GM18507 (cell line): ENCODE measurements at places on chromosomes 7 and 10.

DNA sequence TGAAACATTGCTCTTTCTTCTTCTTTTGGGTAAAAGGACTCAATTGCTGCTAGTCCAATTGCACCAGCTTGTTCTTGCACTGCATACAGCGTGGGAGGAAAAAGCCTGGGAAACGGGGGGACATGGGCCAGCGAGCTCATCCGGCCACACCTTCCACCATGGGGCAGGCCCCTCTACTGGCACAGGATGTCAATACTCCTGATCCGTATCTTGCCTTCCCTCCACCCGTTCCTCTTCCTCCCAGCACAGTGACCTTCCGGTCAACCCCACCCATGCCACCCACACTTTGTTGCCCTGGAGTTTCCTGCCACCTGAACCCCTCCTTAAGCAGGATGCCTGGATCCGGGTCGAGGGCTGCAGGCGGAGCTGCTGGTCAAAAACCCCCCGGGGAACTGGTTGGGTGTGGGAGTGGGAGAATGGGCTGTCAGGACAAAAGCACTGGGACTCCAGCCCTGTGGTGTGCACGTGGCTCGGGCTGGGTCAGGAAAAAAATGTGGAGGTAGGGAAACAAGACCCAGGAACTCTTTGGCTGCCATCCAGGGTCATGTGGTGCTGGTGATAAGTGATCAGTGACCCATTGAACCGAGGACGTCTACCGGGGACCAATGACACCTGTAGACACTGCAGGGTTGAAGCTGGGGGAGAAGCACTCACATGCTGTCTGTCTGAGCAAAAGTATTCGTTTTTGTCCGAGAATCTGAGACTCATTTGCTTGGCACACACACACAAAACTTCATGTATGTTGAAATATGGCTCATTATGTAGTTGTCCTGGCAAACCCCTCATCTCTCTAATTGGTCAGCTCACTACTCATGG, 8.1 kb downstream of the IL2RA start:
- no peak for DNase-seq

DNA sequence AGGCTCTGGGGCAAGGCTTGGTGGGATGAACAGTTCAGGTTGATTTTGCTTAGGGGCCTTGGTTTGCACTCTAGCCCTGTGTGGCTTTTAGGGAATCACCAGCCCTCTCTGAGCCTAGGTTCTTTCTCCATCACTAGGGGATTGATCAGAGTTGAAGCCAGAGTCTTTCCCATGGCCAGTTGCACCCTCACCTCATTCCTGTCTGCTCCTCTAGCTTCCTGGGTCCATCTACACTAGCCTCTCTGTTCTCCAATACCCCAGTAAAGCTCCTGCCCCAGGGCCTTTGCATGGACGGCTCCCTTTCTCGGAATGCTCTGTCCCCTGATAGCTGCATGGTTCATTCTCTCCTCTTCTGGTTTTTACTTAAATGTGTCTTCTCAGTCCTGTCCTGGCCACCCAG, 40.4 kb downstream of the SORCS3 start:
- DNase-seq, result no peak

DNA sequence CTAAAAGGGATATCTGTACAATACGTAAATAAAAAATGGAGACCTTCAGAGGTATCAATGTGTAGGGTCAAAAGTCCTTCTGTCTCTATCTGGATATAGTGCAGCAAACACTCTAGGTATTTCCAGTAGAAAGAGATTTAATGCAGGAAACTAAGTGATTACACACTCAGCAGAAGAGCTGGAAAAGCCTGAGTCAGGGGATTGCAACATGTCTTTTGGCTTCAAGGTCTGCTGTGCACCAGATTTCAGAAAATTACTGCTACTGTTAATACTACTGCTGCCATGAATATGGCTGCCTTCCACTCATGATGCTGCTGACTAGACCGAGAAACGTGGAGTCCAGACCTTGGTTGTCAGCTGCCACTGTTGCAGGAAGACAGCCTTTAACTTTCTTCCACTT, 94.9 kb upstream of the DLX6 start:
- DNase-seq, result no peak

DNA sequence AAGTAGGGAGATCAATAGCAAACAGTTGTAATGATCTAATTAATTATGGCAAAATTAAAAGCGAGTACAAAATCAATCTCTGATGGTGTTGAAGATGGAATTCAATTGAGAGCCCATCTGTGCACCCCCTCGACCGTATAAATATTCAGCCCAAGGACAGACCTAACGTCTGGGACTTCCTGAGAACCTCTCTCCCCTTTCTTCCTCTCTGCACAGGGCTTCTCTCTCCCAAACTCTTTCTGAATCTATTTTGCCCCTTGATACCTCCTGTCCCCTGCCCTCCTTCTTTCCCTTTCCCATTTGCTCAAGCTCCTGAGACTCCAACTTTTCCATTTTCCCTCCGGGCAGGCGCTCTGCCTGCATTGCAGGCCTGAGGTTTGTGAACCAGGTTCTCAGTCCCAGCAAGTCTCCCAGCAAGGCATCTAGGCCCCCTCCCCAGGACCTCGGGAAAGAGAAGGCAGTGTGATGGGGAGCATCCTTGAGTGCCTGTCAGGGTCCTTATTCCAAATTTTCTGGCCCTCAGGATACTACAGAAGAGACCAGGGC, 8.5 kb upstream of the PAX2 start:
- no peak for DNase-seq

GRCh38 chr10:2951235-2951835, 116.0 kb upstream of the PFKP start:
- no peak for DNase-seq

- DNase-seq, result peak; percentile 18
Observed at GRCh38 chr7:140673063-140673773, 473 bp downstream of the ADCK2 start.

GRCh38 chr7:3551536-3551935, 250.5 kb downstream of the SDK1 start:
- DNase-seq, result no peak

- DNase-seq, result no peak
Observed at GRCh38 chr7:123750389-123751230, 1.8 kb upstream of the WASL start.

- DNase-seq, result no peak
Observed at GRCh38 chr7:116799916-116800315, 62.5 kb upstream of the CAPZA2 start.

DNA sequence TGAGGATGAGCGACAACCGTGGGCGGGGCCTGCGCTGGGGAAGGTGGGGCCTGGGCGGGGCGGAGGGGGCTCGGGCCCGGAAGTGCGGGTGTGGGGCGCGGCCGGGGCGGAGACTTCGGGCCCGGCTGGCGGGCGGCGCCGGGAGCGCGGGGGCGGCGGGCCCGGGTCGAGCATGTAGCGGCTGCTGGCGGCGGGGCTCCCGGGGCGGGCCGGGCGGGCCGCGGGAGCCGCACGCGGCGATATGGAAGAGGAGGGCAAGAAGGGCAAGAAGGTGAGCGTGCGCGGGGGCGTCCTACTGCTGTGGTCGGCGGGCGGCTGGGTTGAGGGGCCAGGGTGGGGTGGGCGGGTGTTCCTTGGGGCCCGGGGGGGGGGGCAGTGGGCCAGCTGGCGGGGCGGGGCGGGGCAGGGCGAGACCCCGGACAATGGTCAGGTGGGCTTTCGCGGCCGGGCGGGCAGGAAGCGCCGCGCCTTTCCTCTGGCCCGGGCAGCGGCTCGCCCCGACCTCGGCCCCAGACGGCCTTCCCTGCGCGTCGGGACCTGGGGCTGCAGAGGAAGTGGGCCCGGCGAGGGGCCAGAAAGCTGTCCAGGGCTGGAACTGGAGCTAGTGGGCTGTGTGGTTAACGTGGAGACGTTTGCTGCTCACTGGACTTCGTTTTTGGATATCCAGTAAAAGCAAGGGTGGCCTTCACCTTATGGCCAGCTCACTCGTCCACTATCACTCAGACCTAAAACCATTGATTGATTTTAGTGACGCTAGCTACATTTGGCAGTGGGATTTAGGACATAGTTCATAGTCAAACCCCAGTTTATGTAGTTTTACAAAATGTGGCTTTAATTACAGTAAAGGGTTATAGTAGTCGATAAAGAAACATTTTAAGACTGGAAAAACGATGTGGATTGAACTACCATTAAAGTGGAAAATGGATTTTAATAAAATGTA, at the start of gene CCM2:
Gene CCM2 (plus strand): TSS at position 109 of the 940 bp plus-strand sequence. CDS start 133 bp downstream, at position 242.
- no peak for DNase-seq

GRCh38 chr10:33410096-33410859, 75.8 kb upstream of the NRP1 start:
- DNase-seq, result no peak

DNA sequence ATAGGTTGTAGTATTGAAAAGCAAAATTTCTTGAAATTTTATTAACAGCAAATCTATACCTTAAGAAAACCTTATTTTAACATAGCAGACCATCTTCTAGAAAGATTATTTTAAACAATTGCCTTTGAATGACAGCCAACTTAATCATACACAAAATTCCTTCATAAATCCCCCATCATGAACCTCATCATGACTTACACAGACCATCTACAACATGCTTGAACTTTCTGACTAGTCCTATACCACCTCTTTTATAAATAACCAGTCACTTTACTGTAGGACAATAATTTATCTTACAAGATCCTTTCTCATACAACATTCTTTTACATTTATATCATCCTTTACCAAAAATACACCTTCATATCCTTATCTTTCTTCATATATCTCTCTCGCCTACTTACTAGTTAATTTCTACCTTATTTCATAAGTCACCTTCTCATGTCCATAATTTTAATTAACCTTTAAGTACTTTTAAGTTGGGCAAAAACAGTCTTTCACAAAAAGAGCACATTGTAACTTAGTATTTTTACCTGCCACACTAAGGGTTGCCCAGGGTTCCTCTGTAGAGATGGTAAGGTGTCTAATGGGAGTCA, 16.6 kb upstream of the PTN start:
- no peak for DNase-seq

GRCh38 chr7:20193242-20193777, 23.9 kb downstream of the MACC1 start:
- no peak for DNase-seq

GRCh38 chr10:50653142-50653541, 29.4 kb upstream of the SGMS1 start:
- no peak for DNase-seq

GRCh38 chr10:10871352-10871751, 146.3 kb upstream of the CELF2 start:
- no peak for DNase-seq

DNA sequence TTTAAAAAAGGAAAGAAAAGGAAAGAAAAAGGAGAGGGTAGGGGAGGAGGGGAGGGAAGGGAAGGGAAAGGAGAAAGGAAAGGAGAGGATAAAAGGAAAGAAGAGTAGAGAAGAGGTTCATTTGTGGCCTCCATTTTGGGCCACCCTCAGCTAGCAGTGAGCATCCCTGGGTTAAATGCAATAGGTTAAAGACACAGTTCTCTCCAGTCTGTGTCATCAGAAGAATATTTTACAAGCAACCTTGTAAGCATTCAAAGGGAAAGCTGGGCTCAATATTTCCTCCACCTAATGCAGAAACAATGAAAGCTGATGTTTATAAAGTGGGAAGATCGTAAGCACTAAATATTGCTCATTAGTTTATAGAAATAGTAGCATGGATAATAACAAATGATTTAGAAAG, 219.1 kb upstream of the PITRM1 start:
- DNase-seq, result no peak

DNA sequence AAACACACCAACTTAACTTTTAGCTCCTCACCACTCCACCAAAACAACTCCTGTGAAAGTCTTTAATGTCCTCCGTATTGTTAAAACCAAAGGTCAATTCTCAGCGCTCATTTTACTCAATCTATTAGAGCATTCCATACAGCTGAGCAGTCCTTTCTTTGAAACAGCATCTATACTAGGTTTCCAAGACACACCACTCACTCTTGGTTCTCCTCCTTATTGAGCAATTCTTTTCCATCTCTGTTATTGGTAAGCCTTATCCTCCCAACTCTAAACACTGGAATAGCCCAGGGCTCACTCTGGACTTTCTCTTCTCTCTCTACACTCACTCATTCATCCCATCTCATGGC, 34.9 kb downstream of the COA1 start:
- no peak for DNase-seq

GRCh38 chr10:56928714-56929113, 567.7 kb upstream of the ZWINT start:
- DNase-seq, result no peak

GRCh38 chr7:123608991-123609882, 7.6 kb downstream of the ASB15 start:
- DNase-seq, result no peak

GRCh38 chr7:25893436-25893835, 258.6 kb upstream of the NFE2L3 start:
- no peak for DNase-seq

- DNase-seq, result no peak
Observed at GRCh38 chr7:34501156-34501555, 156.9 kb upstream of the NPSR1 start.

DNA sequence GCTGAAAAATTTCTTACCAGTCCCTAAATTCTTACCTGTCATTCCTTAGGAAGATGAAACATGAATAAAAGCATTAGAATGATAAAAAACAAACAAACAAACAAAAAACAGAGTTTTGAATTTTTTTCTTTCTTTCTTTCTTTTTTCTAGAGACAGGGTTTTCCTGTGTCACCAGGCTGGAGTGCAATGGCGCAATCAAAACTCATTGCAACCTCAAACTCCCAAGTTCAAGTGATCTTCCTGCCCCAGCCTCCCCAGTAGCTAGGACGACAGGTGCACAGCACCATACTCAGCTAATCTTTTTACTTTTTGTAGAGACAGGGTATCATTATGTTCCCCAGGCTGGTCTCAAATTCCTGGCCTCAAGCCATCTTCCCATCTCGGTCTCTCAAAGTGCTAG, 26.5 kb downstream of the NT5C2 start:
- DNase-seq, result no peak

GRCh38 chr10:93471110-93471651, 11.0 kb downstream of the MYOF start:
- DNase-seq, result no peak

DNA sequence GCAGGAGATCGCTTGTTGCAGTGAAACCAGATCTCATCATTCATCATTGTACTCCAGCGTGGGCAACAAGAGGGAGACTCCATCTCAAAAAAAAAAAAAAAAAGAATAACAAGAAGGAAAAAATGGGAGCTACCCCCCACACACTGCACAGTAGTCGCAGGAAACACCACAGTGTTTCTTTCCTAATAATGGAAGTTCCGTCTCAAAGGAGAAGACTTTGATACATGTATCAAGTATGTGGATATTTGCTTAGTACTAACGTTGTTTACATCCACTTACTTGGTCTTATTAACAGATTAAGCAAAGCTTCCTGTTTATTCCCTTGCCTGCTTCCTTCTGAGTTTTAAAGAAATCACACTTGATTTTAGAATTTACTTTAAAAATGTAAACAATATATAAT, 22.2 kb downstream of the YAE1 start:
- no peak for DNase-seq
